ENCODE measurements at places on chromosomes 2 and 18.
A peak's percentile ranks its signal among the peaks of the same experiment; 100 is the strongest.

GRCh38 chr2:88471083-88471942, 18.8 kb upstream of the FOXI3 start:
- DNase-seq = no peak

DNA sequence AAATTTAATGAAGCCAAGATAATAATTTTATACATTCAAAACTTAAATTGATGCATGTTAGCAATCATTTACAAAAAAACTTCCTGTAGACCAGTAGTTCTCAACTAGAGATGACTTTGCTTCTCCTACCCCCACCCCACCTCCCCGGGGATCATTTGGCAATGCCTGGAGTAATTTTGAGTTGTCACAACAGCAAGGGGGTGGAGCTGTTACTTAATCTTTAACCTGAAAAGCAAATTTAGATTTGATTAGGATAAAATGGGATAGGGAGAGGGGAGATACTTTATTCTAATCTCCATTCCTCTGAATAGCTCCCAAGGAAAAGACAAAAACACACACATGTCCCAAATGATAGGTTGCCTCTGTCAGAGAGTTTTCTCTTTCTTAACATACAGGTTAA, 4.2 kb downstream of the SLC40A1 start:
- DNase-seq = no peak

GRCh38 chr2:65204461-65205210, 23.0 kb upstream of the ACTR2 start:
- DNase-seq = no peak

- DNase-seq = no peak
Measured at GRCh38 chr2:240198226-240198625, 57.8 kb upstream of the OTOS start.

DNA sequence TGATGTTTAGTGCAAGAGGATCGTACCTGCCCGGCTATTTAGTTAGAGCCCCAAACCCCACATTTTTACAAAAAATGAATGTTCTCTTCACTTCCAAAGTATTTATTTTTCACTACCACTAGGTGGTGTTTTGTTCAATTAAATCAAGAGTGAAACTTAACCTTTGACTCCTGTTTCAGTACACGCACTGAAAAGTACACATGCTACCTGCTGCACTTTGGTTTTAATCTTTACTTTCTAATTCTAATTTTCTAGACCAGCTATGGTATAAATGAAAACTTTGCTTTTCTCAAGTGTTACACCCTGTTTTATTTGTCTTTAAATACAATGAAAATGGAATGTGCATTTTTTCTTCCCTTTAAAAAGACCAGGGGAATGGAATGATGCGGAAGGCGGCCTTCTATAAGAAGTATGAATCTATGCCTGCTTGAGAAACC, 31.4 kb upstream of the CHN1 start:
- DNase-seq = no peak

DNA sequence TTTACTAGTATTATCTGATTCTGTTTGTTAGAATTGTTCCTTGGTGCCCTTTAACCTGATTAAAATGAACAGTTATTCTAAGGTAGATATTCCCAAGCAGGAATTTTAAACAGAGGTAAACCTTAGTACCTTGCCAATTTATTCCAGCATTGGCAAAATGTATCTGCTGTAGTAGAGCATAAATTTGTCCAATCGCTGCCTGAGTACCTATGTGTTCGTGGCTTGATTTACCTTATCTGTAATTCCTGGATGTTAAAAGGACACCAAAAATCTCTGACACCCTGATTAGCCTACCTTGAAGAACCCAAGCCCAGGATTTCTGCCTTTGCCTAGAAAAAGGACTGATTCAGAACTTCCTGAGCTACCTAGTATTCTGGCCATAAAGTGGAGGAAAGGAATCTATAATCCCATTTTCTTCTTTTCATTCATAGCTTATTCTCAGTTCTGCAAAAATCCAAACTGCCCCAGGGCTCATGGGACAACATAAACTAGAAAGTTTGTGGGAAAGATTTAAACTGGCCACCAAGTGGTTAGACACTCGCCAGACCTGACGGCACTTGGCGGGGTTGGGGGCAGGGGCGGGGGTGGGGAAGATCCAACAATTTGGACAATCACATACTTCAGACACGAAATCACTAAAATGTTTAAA, 16.2 kb upstream of the ZCCHC2 start:
- DNase-seq = no peak

DNA sequence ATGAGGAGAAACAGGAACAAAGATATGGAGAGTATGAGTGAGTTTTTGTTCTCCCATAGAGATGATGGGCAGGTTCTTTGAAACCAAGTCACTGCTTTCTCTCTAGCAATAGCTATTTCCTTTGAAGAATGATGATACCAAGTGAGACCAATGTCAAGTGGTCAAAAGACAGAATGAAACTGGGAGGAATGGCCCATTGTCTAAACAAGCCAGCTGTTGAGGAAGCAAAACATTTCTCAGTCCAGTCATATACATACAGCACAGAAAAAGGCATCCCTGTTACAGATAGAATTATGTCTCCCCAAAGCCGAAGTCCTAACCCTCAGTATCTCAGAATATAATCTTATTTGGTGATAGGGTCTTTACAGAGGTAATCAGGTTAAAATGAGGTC, 66.1 kb upstream of the EPC2 start:
- DNase-seq = no peak

GRCh38 chr2:232377841-232378734, 463 bp upstream of the ALPP start:
- DNase-seq = no peak

DNA sequence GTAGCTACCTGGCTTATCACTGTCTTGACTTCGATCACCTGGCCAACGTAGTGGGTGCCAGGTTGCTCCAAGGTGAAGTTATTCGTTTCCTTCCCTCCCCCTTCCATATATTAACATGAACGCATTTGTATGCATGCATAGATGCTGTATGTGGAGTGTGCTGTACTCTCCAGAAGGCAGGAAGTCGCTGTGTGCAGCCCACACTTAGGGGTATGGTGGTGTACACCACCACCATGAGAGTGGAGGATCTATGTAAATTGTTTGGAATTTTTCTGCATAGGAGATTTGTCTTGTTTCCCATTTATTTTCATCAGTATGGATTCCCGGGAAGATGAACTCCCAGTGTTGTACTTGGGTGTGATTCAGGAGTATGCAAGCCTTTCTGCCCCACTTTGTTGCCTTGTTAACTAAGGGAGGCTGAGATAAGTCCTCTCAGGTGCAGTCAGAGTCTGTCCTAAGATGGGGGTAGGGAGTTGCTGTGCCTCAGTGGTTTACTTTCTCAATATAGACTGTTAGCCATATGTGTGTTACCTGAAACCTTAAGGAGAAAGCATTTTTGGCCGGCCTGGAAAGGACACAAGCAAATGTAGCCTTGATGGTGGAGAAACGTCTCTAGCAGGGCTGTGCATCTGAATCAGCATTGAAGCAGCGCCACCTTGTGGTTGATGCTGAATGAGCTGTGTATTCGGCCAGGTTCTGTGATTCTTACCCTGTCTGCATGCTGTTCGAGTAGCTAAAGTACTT, 149.8 kb downstream of the TANC1 start:
- peak; percentile 71 for DNase-seq

DNA sequence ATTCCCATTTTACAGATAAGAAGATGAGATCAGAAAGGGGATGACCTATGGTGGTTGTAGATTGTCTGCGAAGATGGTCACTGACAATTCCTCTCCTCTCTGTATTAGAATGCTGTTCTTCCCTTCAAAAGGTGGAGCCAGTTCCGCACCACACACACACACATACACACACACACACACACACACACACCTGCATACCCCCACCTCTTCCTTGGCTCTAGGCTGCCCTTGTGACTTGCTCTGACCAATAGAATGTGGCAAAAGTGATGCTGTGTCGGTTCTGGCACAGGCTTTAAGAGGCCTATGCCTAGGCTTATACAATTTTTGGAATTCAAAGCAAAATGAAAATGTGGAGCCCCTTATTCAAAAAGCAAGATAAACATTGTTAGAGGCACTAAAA, 88.0 kb downstream of the ZFP36L2 start:
- DNase-seq = no peak

- DNase-seq = no peak
Measured at GRCh38 chr2:230879271-230879882, 14.6 kb downstream of the ITM2C start.

GRCh38 chr18:55384551-55385275, 203.3 kb downstream of the TCF4 start:
- no peak for DNase-seq
